ENCODE measurements at places on chromosomes 3 and 15. TPM values are rescaled to one million over a fixed set of nuclear protein-coding genes. Genes with fewer than 3 reads are reported as not detected.

Gene TUBGCP5
- total RNA-seq, result 9.2 TPM

Gene TMEM266
- 5.6 TPM for total RNA-seq

Gene DUOXA1
- total RNA-seq, result not detected

Gene MUSTN1
- 1,165 TPM for total RNA-seq

Gene LRRC57
- total RNA-seq, result 16.3 TPM

DNA sequence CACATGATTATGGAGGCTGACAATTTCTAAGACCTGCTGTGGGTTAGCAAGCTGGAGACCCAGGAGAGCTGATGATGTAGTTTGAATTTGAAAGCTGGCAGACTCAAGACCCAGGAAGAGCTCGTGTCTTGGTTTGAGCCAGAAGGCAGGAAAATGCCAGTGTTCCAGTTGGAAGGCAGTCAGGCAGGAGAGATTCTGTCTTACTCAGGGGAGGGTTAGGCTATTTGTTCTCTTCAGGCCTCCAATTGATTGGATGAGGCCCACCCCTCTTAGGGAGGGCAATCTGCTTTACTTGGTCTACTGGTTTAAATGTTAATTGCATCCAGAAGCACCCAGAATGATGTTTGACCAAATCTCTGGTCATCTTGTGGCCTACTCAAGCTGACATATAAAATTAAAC lies 40.4 kb upstream of the IGF2BP2 start:
- no peaks in the 10 kb centered on the region for H3K4me1 ChIP-seq
- no peak overlapping the region for H3K4me3 ChIP-seq
- H3K36me3 ChIP-seq, result no peaks in the 10 kb centered on the region
- H3K27ac ChIP-seq, result no peak overlapping the region
- peaks cover 2% of the 10 kb centered on the region for H3K27me3 ChIP-seq

- H3K36me3 ChIP-seq, result no peaks in the 10 kb centered on the region
- no peak for DNase-seq
- no peaks in the 10 kb centered on the region for H3K4me1 ChIP-seq
- no peaks in the 10 kb centered on the region for H3K27me3 ChIP-seq
- H3K27ac ChIP-seq, result no peak overlapping the region
Measured at GRCh38 chr3:155352900-155353490, 59.5 kb upstream of the STRIT1 start.

DNA sequence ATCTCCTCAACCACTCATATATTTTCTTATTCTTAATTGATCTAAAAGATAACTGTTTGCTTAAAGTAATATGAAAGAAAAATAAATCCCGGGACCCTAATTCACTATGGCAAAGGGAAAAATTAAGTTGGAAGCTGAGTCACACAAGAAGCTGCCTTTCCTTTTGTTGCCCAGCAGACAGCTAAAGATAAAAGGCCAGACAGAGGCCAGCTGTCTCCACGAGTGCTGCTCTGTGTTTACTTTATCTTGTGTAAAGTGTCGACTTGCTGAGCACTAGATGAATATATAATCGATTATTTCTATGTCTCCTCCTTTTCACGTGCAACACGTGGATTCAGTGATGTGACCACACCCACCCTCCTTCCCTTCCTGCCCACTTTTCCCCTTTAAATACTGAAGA lies 52.8 kb upstream of the NSMCE3 start:
- no peak overlapping the region for H3K4me3 ChIP-seq
- H3K4me1 ChIP-seq, result no peaks in the 10 kb centered on the region
- no peak for DNase-seq
- H3K36me3 ChIP-seq, result no peaks in the 10 kb centered on the region

DNA sequence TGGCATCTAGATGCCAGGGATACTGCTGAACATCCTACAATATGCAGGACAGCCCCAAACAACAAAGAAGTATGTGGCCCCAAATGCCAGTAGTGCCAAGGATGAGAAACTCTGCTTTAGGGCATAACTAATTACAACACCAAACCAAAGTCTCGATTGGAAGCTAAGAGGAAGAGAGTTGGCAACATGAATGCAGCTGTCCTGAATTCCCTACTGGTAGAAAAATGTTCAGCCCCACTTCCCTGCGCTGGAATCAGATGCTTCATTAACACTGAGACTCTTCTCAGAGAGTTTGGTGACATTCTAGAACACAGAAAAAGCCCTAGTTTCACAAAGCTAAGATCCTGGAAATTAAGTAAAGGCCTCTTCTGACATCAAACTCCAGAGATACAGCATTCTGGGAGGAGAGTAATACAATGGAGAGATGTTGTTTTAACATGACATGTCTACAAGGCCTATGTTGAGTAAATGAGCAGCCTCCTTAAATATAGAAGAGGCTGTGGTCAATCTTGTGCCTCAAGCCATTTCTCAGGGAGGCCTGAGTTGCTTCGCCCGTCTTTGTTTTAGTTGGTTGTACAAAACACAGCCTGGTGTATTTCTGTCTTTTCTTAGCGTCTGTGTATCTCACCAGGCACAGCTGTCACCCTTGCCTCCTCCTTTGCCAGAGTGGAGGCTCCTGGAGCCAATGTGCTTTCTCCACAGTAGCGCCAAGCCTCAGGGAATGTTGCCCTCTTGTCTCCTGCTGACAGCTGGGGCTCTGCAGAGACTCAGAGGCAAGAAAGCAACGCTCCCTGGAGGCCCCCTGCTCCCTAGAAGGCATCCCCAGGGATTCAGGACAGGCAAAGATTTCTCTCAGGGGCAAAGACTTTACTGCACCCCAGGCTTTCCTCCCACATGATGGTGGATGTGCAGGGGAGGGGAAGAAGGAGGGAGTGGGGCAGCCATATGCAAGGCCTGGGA lies 25.1 kb upstream of the CTNNB1 start:
- H3K27ac ChIP-seq, result no peak overlapping the region
- no peaks in the 10 kb centered on the region for H3K4me1 ChIP-seq
- no peak overlapping the region for H3K4me3 ChIP-seq

- H3K36me3 ChIP-seq, result no peaks in the 10 kb centered on the region
- no peaks in the 10 kb centered on the region for H3K27me3 ChIP-seq
- no peak for DNase-seq
Measured at GRCh38 chr15:69669446-69669845, 216.8 kb downstream of the RPLP1 start.

GRCh38 chr3:37785736-37786135 lies 75.9 kb upstream of the CTDSPL start:
- H3K36me3 ChIP-seq, result no peaks in the 10 kb centered on the region
- H3K4me3 ChIP-seq, result no peak overlapping the region
- H3K4me1 ChIP-seq, result peaks cover 14% of the 10 kb centered on the region
- H3K27me3 ChIP-seq, result no peaks in the 10 kb centered on the region

DNA sequence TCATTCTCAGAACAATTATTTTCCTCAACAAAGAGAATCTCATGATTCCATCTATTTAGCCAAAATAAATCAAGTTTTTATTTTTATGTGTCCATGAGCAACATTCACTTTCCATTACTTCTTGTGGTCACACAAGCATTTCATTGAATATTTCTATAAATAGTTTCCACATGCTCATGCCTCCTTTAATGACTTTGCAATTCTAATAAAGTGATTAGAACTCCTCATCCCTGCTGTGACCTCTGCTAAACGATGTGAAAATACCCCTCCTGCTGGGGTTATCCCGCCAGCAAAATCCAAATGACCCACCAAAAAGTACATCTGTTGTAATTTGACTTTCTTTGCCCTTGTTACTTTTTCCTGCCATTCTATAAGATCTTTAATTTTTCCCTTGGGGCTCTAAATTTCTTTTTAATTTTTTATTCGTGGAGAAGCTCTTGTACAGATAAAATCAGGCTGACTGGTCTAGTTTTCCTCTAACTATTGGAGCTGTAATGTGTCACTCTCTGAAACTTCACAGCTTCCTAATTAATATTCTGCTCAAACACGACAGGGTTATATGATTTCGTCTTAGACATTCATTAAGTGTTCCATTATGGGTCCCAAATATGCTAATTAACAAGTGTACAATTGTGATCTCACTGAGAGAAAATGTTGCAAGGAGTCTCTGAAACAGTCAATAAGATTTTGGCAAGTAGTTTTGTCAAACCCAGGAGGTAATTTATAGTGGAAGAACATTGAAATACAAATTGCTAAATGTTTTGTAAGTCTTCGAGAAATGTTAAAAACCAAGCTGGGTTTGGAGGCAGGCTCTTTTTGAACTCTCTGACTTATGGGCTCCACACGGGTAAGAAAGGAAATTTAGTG lies 533.1 kb upstream of the NAALADL2 start:
- no peaks in the 10 kb centered on the region for H3K27me3 ChIP-seq
- no peaks in the 10 kb centered on the region for H3K4me1 ChIP-seq
- no peak for DNase-seq

GRCh38 chr15:100008258-100008657 lies 275.0 kb upstream of the LYSMD4 start:
- DNase-seq, result no peak
- H3K27me3 ChIP-seq, result no peaks in the 10 kb centered on the region
- no peaks in the 10 kb centered on the region for H3K36me3 ChIP-seq
- no peak overlapping the region for H3K27ac ChIP-seq

DNA sequence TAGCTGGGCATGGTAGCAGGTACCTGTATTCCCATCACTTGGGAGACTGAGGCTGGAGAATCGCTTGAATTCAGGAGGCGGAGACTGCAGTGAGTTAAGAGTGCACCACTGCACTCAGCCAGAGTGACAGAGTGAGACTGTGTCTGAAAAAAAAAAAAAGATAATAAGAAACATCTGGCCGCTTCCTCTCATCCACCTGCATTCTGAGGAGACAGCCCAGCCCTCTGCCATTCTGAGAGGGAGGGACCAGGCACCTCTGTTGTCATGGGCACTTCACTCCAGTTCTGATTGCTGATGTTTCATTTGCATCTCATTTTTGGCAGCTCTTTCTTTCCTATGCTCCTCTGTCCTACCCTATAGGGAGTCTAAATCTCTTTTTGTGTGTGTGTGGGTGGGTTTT lies 36.4 kb upstream of the GSK3B start:
- H3K27ac ChIP-seq, result no peak overlapping the region
- no peaks in the 10 kb centered on the region for H3K36me3 ChIP-seq
- no peak overlapping the region for H3K4me3 ChIP-seq
- no peaks in the 10 kb centered on the region for H3K27me3 ChIP-seq

GRCh38 chr3:195103623-195104022 lies 167.3 kb downstream of the XXYLT1 start:
- H3K36me3 ChIP-seq, result no peaks in the 10 kb centered on the region
- no peak for DNase-seq
- no peak overlapping the region for H3K27ac ChIP-seq
- H3K4me3 ChIP-seq, result no peak overlapping the region
- H3K4me1 ChIP-seq, result peaks cover 11% of the 10 kb centered on the region
- H3K27me3 ChIP-seq, result no peaks in the 10 kb centered on the region

DNA sequence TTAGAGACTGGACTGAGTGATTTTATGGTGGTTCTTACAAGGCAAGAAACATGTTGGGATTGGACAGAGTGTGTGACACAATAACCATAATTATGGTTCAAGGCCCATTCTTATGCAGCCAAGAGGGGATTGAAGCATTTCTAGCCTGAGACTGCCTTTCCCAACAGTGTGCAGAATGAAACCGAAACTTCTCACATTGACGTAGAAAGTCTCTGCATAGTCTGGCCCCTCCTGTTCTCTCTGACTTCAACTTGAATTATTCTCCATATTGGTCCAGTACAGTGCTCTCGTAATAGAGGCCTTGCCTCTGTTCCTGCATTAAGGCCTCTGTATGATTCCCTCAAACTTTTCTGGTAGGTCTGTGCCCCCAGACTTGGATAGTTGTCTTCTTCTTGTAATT lies 138.3 kb downstream of the DIPK2A start:
- no peak overlapping the region for H3K27ac ChIP-seq
- no peak for DNase-seq

DNA sequence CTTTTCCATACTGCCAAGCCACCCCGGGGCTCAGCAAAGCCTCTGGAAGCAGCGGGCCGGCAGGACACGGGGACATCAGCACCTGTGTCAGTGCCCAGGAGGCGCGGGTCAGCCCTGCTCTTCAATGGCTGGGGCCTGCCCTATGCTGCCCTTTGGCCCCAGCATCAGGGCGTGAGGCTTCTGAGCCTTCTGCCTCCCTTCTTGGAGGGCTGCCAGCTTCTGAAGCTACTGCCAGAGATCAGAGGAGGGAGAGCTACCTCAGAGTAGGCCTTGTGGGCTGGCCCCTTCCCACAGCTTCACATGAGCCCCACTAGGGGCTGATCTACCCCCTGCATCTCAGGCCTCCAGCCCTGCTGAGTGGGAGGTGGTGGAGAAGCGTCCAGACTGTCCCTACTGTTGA lies 13.0 kb upstream of the TMEM115 start:
- H3K4me3 ChIP-seq, result no peak overlapping the region
- no peak for DNase-seq
- H3K27me3 ChIP-seq, result no peaks in the 10 kb centered on the region
- no peaks in the 10 kb centered on the region for H3K36me3 ChIP-seq

DNA sequence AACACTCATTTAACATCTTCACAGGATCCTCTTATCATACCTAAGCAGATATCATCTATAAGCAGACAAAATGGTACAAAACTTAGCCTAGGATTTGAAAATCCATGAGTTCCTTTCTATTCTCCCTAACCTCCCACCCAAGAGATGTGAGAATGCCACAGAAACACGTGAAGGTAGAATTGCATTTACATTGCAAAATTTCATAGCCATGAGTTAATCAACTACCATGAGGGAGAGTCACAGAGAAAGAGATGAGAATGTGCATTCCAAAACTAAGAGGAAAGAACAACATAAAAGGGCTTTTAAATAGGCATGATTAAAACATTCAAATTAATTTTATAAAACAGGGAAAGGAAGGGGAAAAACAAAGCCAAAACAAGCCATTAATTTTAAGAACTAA lies 806.2 kb downstream of the NTRK3 start:
- H3K27me3 ChIP-seq, result no peaks in the 10 kb centered on the region
- H3K36me3 ChIP-seq, result no peaks in the 10 kb centered on the region
- H3K27ac ChIP-seq, result no peak overlapping the region
- no peaks in the 10 kb centered on the region for H3K4me1 ChIP-seq
- no peak overlapping the region for H3K4me3 ChIP-seq
- no peak for DNase-seq

DNA sequence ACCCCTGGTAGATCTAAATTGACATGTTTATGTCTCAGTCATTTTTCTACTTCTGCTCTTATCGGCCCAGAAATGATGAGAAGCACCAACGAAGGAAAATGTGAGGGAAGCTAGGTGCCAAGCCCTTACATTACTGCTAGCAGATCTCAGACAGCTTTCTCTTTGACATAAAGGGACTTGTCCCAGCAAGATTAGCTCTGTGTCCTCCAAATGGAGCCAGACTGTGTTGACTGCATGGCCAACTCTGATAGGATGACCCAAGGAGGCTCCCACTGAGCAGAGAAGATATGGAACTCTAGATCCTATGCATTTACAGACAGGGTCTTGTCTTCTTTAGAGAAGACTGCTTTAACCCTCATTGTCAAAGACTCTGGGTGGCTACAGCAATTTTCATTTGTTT lies 2.8 kb upstream of the MCTP2 start:
- no peak for DNase-seq
- H3K36me3 ChIP-seq, result no peaks in the 10 kb centered on the region
- peaks cover 29% of the 10 kb centered on the region for H3K27me3 ChIP-seq
- H3K4me1 ChIP-seq, result no peaks in the 10 kb centered on the region

All from psoas muscle (tissue), 8 donors.